ENCODE measurements at places on chromosomes 13 and 19.
A peak's percentile ranks its signal among the peaks of the same experiment; 100 is the strongest.

- no peak for DNase-seq
Measured at GRCh38 chr19:38921420-38922274, 8.9 kb downstream of the SARS2 start.

DNA sequence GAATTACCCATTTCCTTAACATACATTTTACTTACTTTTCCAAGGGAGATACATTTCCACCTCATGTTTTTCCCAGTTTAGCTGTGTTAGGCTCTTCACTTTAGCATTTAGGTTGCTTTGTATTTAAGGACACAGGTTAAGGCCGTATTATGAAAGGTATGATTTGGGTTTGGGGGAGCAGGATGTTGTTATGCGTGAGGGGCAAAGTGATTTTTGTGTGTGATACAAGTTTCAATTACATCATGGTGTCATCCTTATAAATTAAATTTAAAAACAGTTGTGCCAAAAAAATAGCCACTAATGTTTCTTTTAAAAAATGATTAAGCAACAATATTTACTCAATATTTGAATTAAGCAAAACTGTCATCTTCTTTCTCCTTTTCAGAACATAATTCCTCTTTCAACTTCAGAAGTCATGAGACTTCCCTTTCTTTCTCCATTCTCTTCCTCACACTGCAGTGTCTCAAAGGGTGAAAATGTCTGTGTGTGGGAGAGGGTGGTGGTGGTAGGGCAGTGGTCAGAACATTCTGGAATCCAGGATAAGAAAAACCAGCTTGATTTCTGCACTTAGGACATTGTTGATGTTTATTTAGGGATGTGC, 126.2 kb downstream of the KCNRG start:
- no peak for DNase-seq

DNA sequence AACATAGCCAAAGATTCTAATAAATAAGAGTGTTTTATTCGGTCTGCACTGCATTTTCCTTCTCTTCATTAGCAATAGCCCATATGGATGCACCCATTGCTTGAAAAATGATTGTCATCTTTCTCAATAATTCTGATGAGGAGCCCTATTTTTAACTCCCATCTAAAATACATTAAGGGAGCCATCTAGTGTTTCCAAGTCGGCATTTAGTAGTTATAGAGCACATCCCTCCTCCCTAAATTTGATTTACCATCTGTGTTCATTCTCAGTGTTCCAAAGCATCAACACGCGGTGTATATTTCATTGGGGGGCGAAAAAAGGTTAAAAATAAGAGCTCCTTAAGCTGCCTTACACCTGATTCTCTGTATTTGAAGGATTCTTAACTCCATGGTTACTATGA, 119.2 kb upstream of the IPO5 start:
- DNase-seq = no peak

DNA sequence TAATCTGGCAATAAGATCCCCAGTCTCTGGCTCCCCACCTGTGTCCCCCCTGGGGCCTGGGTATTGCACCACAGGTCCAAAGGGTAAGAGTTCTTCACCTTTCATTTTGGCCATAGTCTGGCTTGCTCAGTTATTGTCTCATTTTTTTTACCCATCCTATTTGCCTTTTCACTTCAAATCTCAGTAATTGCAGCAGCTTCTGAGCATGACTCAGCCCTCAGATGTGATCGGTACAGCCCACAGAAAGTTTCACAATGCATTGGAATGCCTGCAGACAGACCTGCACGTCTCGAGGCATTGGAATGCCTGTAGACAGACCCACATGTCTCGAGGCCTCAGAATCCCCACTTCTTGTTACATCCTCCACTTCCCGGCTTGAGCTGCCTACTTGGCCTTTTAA, 173.6 kb downstream of the NUFIP1 start:
- no peak for DNase-seq

DNA sequence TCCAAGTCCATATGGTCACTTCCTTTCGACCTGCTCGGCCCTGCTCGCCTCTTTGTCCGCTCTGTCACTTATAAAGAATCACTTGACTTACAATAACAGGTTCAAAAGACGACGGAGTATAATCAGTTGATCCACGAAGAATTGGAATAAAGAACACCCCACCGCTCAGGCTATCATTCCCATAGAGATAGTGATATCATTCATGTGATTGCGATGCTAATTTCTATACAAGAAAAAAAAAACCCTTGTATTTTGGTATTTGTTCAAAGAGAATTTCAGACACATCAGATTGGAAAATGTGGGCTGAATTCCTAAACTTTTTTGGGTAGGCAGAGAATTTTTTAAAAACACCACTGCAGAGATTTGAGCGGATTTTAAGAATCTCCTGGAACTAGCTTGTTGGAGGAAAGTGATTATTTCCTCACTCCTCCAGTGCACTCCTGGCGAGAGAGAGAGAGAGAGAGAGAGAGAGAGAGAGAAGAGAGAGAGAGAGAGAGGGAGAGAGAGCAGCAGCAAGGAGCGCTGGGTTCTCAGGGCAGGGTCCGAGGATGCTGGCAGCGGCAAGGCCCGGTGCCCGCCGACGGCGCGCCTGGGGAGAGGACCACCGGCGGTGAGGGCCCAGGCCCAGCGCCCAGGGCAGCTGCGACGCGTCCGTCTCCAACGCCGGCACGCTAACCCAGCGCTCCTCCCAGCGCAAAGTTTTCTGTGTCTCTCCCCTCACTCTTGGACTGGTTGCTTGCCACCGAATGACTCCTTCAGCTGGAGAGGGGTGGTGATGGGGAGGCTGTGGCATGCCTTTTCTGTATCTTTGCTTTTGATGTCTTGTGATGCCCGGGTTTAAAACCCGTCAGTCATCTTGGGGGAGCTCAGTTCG, 149.0 kb upstream of the ZNF536 start:
- no peak for DNase-seq

DNA sequence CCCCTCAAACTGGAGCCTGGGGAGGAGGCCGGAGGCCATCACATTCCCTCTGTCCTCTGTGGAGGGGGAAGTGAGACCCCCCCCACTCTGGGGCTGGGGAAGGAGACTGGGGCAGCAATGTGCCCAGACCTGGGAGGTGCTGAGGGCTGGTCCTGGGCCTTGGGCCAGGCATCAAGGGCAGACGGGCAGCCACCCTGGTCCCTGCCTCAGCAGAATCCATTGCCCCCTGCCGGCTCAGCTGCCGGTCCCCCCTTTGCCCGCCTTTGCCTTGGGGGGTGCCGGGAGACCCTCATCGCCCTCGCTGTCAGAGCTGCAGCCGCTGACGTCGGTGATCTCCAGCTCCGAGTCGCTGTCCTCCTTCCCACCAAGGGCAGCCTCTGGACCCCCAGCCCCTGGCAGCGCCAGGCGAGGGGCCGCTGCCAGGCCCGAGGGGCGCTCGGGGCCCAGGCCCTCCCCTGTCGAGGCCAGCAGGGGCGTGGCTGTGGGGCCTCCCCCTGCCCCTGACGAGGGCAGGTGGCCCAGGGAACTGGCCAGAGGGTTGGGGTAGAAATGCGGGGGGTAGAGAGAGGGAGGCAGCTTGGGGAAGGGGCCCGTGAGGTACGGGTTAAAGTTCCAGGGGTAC, 20.1 kb downstream of the ERFL start:
- DNase-seq = no peak

- DNase-seq = no peak
Measured at GRCh38 chr13:93946994-93947393, 532.5 kb downstream of the DCT start.

DNA sequence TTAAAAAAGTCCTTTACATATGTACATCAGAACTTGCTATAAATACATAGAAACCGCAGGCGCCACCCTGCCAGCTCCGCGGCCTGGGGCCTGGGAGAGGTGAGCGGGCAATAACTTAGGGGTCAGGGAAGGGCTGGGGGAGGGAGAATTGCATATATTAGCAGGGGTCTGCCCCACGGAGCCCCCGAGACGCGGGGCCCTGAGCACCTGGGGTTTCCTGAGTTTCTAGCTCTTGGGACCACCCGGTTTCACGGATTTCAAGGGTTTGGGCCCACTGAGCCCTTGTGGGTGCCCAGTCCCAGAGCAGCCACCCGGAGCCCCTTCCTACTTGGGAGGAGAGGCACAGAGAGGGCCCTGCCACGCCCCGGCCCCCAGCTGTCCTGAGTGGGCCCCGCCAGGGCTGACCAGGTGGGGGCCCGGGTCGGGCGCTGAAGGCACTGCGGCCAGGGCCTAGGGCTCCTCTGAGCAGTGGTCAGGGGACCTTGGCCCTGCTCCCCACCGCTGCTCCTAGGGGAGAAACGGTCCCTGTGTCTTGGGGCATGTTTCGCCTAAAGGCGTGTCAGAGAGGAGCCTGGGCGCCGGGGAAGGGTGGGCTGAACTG, 4.0 kb downstream of the GPX4 start:
- DNase-seq = no peak

- DNase-seq = no peak
Measured at GRCh38 chr13:26601669-26602068, 44.2 kb downstream of the WASF3 start.

GRCh38 chr13:109940637-109941036, 154.3 kb upstream of the IRS2 start:
- DNase-seq = no peak

DNA sequence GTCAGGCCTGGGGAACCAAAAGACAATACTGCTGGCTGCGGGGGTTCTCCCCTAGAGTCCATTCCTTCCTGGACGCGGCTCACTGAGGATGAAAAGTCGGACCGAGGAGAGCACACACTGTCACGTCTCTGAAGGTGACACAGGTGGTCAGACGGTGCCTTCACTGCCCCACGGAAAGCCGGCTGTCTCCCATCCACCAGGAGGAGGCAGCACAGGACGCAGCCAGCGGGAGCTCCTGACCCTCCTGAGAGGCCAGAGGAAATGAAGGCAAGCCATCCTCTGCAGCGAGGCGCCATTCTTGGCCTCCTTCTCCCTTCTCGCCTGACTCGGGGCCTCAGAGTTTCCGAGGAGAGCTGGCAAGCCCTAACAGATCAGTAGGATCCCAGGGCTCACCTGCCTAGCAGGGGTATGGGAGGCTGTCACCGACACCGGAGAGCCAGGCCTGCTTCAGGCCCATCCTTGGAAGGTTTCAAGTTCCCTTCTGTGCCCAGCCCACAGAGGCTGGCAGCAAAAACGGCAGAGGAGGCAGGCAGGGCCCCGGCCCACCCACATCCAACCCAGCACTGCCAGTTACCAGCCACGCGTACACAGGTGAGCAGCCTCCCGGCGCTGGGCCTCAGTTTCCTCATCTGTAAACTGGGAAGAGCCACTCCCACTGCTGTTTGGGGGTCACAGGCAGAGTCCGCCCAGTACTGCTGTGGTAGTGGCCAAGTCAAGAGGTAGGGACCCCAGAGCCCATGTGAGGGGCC, 4.5 kb downstream of the REXO1 start:
- DNase-seq = no peak

GRCh38 chr19:39070888-39071287, 13.3 kb upstream of the ACP7 start:
- no peak for DNase-seq

DNA sequence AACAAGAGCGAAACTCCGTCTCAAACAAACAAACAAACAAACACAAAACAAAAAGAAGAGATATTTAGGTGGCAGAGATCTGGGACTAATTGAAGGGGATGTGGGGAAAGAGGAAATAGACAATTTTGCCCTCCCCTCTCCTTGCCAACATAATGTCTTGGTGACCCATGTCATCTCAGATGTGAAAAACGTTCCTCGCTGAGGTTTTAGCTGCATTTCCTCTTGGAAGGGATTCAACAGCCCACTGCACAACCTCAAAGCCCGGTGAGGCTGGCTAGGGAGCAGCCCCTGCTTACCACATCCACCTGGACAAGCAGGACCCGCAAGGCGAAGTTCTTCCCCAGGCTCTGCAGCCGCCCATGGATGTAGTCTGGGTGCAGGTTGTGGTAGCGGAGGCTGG, 4.9 kb downstream of the ERCC1 start:
- no peak for DNase-seq

- no peak for DNase-seq
Measured at GRCh38 chr13:112456138-112457056, 80.2 kb downstream of the SPACA7 start.

- no peak for DNase-seq
Measured at GRCh38 chr13:77470986-77471385, 64.5 kb upstream of the SCEL start.

GRCh38 chr19:13849991-13850909, 26.7 kb upstream of the NANOS3 start:
- peak; percentile 62 for DNase-seq

GRCh38 chr13:83024232-83024631, 858.0 kb downstream of the SLITRK1 start:
- no peak for DNase-seq

GRCh38 chr19:13152974-13153568, 2.9 kb downstream of the IER2 start:
- DNase-seq = peak; percentile 98

- DNase-seq = no peak
Measured at GRCh38 chr13:76687467-76687866, 198.7 kb downstream of the KCTD12 start.

- no peak for DNase-seq
Measured at GRCh38 chr13:25276748-25277147, 10.5 kb downstream of the MTMR6 start.

GRCh38 chr19:29323440-29324290, 110.7 kb upstream of the UQCRFS1 start:
- DNase-seq = no peak

DNA sequence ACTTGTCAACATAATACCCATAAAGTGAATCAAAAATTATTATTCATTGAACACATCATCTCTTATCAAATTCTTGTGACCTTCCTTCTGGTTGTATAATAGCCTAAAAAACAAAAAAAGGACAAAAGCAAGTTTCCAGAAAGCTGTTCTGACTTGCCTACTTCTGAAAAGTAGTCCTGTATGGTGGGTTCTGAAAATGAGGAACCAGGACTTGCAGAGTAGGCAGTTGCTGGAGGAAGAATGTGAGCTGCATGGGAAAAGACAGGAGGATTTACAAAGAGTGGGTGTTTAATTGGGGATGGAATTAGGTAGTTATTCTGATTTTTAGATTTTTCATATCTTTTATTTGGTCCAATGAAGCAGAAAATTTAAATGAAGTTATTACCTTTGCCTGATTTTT, 56.7 kb downstream of the RCBTB2 start:
- DNase-seq = no peak

GRCh38 chr13:110343241-110343865, 36.3 kb downstream of the COL4A2 start:
- no peak for DNase-seq

- no peak for DNase-seq
Measured at GRCh38 chr13:77720988-77721387, 23.5 kb downstream of the SLAIN1 start.

DNA sequence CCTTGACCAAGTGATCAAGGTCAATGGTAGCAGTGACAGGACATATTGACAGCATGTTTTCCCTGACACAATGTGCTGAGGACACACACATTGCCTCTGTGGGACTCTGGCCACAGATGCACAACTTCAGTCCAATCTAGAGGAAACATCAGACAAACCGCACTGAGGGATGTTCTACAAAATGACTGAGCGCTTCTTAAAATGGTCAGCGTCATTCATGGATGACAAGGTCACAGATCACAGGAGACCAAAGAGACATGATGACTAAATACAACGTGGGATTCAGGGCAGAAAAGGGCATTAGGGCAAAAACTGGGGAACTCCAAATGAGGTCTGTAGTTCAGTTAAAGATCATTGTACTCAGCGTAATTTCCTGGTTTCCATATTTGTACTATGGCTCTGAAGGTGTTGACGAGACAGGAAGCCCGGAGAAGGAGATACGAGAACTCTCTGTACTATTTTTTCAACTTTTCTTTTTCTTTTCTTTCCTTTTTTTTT, 20.6 kb downstream of the PBX4 start:
- DNase-seq = peak; percentile 43

- DNase-seq = no peak
Measured at GRCh38 chr13:33793726-33794125, 24.2 kb upstream of the RFC3 start.

GRCh38 chr19:6778386-6778785, 5.9 kb downstream of the VAV1 start:
- DNase-seq = no peak

GRCh38 chr13:29756506-29756905, 93.9 kb downstream of the UBL3 start:
- DNase-seq = no peak
